PC-3 (cell line): ENCODE measurements at places on chromosomes 6 and 20. TPM values are rescaled to one million over a fixed set of nuclear protein-coding genes. Genes with fewer than 3 reads are reported as not detected.

DNA sequence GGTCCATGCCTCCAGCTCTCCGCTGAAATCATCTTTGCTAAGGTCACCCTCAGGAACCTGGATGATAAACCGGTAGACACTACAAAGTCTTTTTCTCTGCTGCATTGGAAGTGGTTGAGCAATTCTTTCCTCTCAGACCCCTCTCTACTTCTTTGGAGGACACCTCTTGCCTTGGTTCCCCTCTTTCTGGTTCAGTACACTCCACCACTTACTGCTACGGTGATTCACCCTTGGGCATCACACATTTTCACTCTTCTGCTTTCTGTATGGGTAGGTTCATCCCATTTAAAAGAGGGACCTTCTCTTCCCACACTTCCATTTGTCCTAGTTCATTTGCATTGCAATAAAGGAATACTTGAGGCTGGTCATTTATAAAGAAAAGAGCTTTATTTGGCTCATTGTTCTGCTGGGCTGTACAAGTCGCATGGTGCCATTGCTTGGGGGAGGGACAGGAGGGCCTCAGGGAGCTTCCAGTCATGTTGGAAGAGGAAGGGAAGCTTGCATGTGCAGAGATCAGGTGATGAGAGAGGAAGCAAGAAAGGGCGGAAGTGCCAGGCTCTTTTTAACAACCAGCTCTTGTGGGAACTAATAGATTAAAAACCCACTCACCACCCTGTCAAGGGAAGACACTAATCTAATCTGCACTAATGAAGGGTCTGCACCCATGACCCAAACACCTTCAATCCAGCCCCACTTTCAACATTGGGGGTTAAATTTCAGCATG lies 149.7 kb upstream of the TMEM170B start:
- peaks cover 19% of the 10 kb centered on the region for H3K4me1 ChIP-seq
- no peak overlapping the region for H3K27ac ChIP-seq
- no peaks in the 10 kb centered on the region for H3K27me3 ChIP-seq
- no peaks in the 10 kb centered on the region for H3K36me3 ChIP-seq

DNA sequence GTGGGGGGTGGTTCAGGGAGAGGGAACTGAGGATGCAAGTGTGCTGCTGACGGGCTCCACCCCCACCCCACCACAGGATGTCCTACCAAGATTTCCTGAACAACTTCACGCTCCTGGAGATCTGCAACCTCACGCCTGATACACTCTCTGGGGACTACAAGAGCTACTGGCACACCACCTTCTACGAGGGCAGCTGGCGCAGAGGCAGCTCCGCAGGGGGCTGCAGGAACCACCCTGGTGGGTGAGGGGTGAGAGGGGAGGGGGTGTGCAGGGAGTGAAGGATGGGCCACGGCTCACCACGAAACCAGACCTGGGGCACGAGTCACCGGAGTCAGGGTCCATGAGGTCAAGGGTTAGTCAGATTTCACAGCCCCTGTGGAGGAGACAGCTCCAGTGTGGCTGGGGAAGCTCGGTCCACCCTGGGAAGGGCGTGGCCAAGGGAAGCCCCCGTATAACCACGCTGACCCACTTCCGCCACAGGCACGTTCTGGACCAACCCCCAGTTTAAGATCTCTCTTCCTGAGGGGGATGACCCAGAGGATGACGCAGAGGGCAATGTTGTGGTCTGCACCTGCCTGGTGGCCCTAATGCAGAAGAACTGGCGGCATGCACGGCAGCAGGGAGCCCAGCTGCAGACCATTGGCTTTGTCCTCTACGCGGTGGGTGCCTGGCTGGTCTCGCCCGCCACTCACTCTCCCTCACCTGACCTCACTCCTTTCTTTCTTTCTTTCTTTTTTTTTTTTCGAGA lies 18.3 kb downstream of the CAPN11 start:
- H3K4me1 ChIP-seq, result peaks cover 17% of the 10 kb centered on the region
- no peaks in the 10 kb centered on the region for H3K27me3 ChIP-seq
- no peak overlapping the region for H3K27ac ChIP-seq
- H3K36me3 ChIP-seq, result no peaks in the 10 kb centered on the region
- no peak for DNase-seq
- no peak overlapping the region for H3K4me3 ChIP-seq

- DNase-seq, result no peak
- no peaks in the 10 kb centered on the region for H3K36me3 ChIP-seq
- no peak overlapping the region for H3K4me3 ChIP-seq
- H3K4me1 ChIP-seq, result no peaks in the 10 kb centered on the region
- H3K27ac ChIP-seq, result no peak overlapping the region
These were observed 29.1 kb downstream of the MRAP2 start for GRCh38 chr6:84062519-84063154.

DNA sequence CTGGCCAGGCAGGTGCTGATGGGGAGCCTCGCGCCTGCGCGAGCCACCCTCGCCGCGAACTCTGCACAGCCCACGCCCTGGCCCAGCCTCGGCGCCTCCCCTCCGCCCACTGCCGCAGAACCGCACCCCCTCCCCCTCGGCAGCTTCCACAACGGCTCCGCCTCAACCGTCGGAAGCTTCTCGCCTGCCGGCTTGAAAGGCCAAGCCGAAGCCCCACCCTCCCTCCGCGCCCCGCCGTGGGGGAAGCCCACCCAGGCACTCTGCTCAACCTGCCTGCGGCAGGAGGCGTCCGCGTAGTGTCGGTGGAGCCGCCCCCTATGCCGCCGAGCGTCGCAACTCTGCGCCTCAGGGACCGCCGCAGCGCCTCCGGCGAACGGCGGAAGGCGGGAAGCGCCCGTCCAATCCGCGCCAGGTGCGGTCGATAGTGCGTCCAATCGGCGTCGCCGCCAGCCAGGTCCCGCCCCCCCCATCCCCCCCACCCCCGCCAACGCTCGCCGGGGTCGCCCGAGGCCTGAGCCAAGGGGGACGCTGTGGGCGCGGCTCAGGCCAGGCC lies at the start of gene SYCP2:
TSS of gene SYCP2 (minus strand) at position 342 of the 553 bp plus-strand sequence. CDS start 11,224 bp downstream, outside the sequence.
- peaks cover 16% of the 10 kb centered on the region for H3K4me1 ChIP-seq
- H3K27me3 ChIP-seq, result no peaks in the 10 kb centered on the region
- peak within 1 kb of the TSS; percentile 69 for H3K4me3 ChIP-seq

GRCh38 chr6:37283268-37283667 lies 25.3 kb upstream of the TMEM217 start:
- H3K4me3 ChIP-seq, result no peak overlapping the region
- no peak for DNase-seq
- no peak overlapping the region for H3K27ac ChIP-seq
- no peaks in the 10 kb centered on the region for H3K4me1 ChIP-seq
- no peaks in the 10 kb centered on the region for H3K27me3 ChIP-seq

DNA sequence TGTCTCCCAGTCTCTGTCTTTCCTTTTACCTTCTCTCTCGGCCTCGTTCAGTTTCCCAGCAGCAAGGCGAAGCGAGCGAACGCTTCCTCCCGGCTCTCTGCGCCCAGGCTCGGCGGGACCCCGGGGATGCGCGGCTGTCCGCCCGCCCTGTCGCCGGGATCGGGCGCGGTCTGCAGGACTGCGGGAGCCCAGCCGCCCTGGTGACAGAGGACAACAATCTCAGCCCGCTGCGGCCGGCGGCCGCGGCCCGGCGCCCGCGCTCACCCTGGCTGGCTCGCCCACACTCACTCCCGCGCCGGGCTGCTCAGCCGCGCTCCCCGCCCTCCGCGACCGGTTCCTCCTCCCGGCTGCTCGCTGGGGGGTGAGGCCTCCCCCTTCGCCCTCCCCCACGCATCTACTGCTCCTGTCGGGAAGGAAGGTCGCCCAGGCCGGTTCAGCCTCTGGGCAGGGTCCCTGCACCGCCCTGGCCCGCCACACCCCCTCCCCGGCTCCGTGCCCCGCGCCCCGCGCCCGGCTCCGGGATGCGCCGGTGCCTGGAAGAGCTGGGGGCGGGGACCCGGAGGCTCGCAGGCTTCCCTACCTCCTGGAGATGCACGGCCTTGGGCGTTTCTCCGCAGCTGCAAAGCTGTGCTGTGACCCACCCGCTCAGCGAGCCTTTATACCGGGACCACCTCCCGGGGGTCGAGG lies 410 bp downstream of the SYNE1 start:
- H3K36me3 ChIP-seq, result no peaks in the 10 kb centered on the region
- no peak overlapping the region for H3K27ac ChIP-seq
- H3K4me1 ChIP-seq, result no peaks in the 10 kb centered on the region
- no peak overlapping the region for H3K4me3 ChIP-seq
- no peak for DNase-seq

DNA sequence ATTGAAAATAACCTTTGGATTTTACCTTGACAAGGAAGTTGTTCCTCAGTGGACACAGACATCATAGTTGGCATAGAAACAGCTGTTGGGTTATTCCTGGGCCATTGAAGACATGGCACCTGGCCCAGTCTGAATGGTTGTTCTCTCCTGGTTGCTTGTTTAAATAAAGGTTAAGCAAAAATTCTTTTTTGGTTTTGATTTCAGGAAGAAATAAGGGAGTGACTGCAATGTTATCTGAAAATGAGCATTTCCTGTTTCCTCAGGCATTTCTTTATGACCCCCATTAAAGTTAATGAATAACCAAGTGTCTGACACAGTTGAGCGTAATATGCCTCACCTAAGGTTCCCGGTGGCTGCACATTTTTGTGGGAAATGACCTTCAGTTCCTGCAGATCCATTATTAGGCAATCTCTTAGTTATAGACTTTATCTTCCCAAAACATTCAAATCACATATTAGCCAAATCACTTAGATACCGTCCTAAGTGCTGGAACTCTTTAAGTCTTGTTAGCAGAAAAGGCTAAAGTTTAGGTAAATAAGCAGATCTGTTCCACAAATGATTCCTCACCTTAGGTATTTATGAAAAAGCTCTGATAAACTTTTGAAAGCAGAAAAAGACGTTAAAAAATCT lies 648.7 kb upstream of the FLRT3 start:
- H3K27me3 ChIP-seq, result no peaks in the 10 kb centered on the region
- peak; percentile 96 for DNase-seq
- no peaks in the 10 kb centered on the region for H3K36me3 ChIP-seq
- peaks cover 33% of the 10 kb centered on the region for H3K4me1 ChIP-seq

DNA sequence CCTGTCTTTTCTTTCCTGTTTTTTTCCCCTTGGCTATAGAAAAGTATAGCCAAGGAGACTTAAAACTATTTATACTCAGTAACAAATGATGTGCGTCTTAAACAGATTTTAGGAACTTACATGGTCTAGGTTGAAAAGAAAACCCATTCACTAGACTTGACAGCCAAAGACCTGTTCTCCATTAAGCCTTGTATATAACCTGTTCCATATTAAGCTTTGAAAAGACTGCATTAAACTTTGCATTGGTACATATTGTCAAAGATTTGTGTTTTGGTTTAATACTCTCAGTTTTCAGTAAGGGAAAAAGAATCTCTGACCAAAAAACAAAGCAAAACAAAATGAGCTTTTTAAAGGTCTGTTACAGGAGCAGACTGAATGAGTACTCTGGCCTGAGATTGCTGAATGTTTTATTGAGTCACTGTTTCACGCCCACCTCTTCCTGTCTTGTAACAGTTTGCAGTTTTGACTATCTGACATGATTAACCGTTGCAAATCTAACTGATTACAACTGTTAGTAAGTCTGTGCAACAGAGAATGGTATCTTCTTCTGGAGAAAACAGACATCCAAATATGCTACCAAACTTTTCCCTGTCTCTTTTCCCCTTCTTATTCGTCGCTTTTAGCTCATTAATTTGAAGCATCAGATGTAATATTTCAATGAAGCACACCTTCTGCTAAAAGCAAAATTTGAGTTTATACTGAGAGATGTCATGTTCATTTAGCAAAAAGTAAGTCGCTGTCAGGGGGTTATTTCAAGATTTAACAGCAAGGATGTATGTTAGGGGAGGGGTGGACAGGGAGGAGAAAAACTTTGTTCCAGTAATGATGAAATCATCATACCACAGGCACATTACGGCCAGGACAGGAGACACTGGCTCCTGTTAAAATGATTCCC lies 59.1 kb upstream of the SUPT3H start:
- H3K36me3 ChIP-seq, result peaks cover 6% of the 10 kb centered on the region; the same call in 1 of the 2 replicates
- peak overlapping the region; percentile 78 for H3K27ac ChIP-seq
- H3K27me3 ChIP-seq, result no peaks in the 10 kb centered on the region
- peak; percentile 65 for DNase-seq

Gene CYP21A2
- total RNA-seq, result not detected in 2 replicates
